ENCODE measurements at places on chromosomes 7 and 10.
A peak's percentile ranks its signal among the peaks of the same experiment; 100 is the strongest.

DNA sequence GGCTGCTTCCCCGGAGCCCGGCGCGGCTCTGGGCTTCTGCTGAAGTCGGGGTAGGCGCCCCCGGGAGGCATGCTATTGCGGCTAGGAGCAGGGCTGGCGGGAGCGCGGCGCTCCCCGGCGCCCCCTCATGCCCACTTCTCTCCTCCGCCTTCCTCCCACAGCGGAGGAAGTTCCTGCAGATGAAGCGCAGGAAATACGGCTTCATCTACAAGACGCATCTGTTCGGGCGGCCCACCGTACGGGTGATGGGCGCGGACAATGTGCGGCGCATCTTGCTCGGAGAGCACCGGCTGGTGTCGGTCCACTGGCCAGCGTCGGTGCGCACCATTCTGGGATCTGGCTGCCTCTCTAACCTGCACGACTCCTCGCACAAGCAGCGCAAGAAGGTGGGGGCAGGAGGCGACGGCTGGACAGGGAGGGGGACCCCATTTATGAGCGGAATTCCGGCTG is 479 bp downstream of the CYP26A1 start:
- peak; percentile 50 for DNase-seq

DNA sequence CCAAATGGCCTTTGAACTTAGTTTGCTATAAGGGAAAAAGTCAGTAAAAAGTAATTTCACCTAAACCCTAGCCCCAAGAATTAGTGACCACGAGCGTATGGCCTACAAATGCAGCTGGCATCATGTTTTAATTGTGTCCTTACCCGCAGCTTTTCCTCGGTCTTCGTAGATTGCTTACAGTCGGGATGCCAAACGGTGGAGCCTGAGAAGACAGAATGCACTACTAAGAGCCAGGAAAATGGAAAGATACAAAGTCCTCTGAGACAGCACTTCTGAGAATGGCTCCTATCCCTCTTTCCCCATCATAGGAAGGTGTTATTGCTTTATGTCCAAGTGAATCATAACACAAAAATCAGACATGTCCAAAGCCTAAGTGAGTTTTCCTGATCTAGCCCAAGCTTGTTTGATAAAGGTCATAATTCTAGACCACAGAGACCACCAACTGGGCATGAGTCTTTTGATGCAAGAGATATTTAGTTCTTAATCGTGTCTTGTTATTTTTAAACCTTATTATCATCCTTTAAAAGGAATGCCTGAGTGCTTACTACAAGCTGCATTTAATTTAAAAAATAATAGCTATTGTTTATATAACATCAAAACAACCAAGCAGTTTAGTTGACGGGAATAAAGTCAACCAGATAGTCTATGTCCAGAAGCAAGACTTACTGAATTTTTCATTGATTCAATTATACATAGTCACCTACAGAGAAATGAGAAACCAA is 83.7 kb upstream of the AFAP1L2 start:
- no peak for DNase-seq

GRCh38 chr10:129911451-129912165 is 52.5 kb downstream of the EBF3 start:
- DNase-seq, result no peak

GRCh38 chr7:69633122-69633831 is 35.0 kb downstream of the AUTS2 start:
- DNase-seq, result no peak

DNA sequence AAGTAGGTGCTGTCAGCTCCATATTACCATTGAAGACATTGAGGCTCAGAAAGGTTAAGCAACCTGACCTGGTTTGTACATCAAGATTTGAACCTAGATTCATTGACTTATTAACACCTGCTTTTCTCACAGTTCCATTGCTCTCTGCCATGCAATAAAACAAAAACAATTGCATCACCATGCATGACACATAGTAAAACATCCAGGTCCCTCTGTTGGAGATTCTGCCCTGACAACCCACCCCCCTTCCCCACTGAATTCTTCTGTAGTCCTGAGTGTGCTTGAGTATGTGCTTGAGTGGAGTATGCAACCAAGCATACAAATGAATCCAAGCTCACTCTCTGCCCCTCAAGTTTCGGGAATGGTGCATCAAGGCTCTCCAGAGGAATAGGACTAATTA is 6.0 kb upstream of the LMBR1 start:
- no peak for DNase-seq

DNA sequence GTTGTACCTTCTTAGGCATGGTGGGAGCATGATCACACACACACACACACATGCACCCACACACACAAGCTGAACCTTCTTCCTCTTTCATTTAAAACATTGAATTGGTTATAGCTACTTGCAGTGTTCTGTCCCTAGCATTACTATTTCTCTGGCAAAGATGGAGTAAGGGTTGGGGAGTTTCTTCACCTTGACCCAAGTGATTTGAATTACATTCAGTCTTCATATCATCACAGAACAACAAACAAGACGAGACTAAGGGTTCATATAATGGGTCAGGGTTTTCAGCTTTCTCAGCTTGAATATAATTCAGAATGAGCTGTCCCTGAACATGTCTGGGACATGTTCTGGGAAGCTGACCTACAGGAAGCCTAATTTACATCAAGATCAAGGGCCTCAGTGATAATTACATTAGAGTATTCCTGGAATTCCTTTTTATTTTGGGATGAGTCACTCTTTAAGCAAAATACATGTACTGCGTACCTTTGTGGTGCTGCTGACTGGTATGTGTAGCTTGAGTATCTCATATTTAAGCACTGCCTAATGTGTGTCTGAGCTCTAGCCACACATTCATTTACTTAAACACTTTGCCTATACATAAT is 213.5 kb upstream of the TMEM229A start:
- no peak for DNase-seq

- no peak for DNase-seq
Observed at GRCh38 chr7:154431045-154431444, 378.8 kb downstream of the DPP6 start.

DNA sequence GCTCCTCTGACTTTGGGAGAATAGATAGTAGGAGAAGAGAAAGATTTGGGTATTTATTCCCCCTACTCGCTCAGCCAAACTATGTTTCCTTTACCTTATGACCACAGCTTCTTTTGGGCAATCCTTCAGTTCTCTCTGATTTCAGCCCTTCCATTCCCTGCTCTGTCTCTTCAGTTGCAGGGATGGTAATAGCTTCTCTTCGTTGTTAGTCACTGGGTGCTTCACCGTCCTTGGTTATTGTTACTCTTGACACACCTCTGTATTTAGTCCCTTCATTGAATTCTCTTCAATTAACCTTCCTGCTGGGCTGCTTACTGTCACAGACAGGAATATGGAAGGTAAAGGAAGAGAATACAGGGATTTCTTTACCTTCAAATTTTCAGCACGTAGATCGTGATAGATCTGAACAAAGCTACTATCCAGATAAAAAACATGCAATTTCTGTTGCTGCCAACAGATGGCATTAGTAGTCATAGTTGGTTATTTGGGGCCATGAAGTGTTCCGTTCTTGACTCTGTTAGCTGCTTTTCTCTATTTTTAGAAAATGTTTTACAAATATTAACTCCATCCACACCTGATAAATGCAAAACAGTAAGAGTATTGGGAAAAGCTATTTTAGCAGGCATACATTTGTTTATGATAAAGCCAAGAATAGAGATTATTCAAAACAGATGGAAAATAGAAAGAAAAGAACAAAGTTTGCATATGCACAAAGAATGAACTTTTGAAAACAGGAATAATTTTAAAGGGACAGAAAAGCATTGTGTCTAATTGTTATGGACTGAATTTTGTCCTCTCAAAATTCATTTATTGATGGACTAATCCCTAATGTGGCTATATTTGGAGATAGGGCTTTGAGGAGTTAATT is 14.0 kb upstream of the PTTG1IP2 start:
- DNase-seq, result peak; percentile 56

DNA sequence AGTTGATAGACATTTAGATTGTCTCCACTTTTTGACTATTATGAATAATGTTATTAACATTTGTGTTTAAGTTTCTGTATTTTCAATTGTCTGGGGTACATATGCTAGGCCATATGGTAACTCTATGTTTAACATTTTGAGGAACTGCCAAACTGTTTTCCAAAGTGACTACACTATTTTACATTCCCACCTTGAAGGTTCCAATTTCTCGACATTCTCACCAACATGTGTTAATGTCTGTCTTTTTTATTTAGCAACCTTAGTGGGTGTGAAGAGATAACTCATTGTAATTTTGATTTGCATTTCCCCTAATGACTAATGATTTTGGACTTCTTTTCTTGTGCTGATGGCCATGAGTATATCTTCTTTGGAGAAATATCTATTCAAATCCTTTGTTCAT is 832.4 kb downstream of the DNAJB9 start:
- no peak for DNase-seq

DNA sequence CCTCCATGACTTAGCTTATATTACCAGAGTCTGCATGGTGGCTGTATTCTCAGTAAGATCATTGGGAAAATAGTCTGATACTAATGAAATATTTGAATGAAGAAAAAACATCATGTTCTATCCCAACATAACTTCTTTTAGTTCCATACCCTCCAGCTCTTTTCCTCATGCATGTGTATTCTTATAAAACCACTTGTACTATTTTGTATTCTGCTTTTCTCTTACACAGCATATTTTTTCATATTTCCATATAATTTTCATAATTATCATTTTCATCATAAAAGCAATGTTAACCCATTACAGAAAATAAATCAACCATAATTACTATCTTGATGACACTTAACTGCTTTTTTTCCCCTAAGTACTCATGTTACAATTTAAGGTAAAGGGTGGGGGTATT is 371.2 kb upstream of the LRGUK start:
- DNase-seq, result no peak

GRCh38 chr10:63520500-63521415 is at the start of gene REEP3:
Gene REEP3, plus strand, starts transcription at chr10:63521401. Its CDS starts 145 bp downstream, at chr10:63521546.
- no peak for DNase-seq

- DNase-seq, result no peak
Observed at GRCh38 chr7:25611196-25611595, 382.9 kb upstream of the NPVF start.

DNA sequence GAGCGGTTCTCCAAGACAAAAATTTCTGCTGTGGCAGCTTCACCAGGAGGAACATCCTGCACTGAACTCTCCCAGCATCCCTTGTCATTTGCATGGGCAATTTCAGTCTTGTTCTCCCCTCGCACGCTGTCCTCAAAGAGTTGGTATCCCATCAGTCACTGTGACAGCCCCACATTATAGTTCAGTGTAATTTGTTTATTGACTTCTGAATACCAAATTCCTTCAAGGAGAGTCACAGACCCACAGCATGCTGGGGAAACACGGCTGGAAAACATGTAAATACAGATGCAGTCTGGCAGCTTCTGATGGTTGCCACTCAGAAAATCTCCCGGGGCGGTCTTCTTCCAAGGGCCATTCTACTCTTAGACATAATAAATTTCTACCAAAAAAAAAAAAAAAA is 151.0 kb upstream of the NEBL start:
- DNase-seq, result no peak

- DNase-seq, result no peak
Observed at GRCh38 chr7:24797270-24797669, 40.0 kb upstream of the GSDME start.

DNA sequence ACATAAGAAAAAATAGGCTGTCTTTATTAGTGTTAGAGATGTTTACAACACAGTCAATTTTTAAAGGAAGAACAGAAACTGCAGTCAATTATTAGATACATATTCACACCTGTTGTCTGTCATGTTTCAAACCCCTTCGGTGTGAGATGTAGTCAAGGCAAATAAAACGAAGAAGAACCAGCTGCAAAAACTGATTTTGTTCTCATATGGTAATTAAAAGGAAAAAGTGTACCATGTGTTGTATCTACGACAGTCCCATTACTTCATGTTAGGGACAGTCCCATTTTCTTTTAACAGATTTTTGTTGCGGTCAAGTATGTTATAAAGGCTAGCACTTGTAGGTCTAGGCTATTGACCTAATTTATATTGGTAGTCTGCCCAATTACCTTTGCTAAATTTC is 149.4 kb downstream of the LRRN3 start:
- DNase-seq, result peak; percentile 3

DNA sequence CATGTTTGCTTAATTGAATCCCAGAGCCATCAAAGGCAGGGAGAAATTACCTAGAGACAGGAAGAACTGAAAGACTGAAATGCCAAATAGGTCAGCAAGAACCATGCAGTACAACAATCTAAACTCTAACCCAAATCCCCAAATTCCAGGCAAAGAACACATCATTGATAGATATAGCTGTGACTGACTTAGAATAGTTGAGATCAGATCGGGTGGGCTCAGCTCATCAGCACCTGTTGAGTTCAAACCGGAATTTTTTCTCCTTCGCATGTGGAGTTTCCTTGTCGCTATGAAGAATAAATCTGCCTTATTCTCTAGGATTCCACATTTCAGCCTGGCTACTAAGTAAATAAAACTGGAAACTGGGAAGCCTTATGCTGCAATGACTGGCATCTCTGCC is 1.4 kb downstream of the ANKMY2 start:
- DNase-seq, result no peak

DNA sequence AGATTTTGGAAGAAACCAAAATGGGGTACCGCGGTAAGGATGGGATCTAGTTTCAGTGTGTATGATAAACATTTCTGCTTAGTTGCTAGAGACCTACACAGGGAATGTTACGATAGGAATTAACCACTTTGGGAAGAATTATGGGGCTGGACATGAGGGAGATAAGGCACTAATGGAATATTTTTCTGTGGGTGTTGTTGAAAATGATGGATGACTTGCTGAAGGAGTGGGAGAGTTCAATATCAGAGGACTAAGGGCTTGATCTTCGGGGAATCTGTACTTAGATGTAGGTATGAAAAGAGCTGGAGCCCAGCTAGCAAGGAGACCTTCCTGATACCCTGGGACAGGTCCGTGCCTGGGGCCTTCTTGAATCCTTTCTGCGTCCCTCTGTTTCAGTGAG is 303.7 kb downstream of the EXOC4 start:
- DNase-seq, result no peak

GRCh38 chr10:26579256-26580063 is 118.0 kb upstream of the PDSS1 start:
- DNase-seq, result no peak

DNA sequence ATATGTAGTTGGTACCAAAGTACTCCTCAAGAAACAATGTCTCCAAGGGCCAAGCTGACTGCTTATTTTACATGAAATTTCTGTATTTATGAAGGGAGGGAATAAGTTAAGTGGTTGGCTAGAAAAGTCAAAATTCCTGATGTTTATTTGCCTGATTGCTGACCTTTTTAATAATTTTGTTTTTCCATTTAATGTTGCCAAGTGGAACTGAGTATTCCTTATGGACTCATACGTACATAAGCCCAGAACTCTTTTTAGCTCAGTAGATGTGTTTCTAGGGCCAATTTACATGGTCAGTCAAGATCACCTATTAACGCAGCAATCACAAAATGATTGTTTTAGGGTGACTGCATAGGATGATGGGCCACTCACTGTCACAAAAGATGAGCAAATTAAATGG is 78.3 kb upstream of the FZD8 start:
- no peak for DNase-seq

All from germinal center (tissue), 1 donor.